ENCODE measurements at places on chromosomes 2 and 18.
A peak's percentile ranks its signal among the peaks of the same experiment; 100 is the strongest.

DNA sequence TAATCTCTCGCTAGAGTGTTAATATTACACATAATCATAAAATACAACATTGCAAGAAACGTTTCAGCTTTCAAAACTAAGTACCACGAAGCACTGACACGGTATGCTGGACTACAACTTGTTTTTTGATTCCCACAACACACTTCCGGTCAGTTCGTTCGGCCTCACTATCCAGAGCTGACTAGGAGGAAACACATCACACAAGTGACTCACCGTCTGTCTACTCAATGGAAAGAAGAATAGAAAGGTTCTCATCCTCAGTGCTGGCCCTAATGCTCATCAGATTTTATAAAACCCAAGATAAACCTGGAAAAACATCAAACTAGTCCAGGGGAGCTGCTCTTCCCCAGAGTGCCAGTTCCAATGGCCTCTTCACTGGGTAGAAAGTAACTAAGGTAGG is 42.9 kb downstream of the ZNF385B start:
- no peak for DNase-seq
- no peak overlapping the region for H3K27ac ChIP-seq
- no peaks in the 10 kb centered on the region for H3K4me1 ChIP-seq
- no peaks in the 10 kb centered on the region for H3K36me3 ChIP-seq

DNA sequence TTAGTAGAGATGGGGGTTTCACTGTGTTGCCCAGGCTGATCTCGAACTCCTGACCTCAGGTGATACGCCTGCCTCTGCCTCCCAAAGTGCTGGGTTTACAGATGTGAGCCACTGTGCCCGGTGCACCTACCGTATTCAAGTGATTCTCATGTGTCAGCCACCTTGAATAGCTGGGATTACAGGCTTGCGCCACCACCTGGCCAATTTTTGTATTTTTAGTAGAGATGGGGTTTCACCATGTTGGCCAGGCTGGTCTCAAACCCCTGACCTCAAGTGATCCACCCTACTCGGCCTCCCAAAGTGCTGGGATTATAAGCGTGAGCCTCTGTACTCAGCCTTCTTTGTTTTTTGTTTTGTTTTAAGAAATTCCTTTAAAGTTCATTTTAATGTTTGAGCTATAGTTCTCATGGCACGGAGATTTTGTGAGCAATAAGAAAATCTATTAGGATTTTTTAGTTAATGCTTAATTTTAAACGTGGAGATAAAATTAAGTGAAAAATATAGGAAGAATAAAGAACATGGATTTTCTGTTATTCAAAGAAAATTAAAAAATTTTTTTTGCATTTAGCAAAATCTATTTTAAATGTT is 242.6 kb downstream of the PHLPP1 start:
- H3K4me3 ChIP-seq: no peak overlapping the region
- peaks cover 21% of the 10 kb centered on the region for H3K36me3 ChIP-seq
- H3K27me3 ChIP-seq: no peaks in the 10 kb centered on the region

DNA sequence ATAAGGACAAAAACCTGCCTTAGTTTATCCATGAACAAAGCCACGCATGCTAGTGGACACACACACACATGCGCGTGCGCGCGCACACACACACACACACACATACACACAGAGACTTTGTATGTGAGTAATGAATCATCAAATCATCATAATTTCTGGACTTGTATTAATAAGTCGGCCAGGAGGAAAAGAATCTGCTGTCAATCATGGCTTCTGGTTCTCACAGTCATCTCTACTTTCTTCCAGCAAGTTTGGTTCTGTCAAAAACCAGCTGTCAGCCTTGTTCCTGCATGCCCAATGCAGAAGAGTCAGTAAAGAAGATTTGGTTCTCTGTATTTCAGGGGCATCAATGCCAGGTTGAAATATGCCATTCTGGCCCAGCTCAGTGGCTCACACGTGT is 1.1 kb upstream of the TTR start:
- no peaks in the 10 kb centered on the region for H3K27me3 ChIP-seq
- peak overlapping the region; percentile 29 for H3K27ac ChIP-seq

- H3K4me3 ChIP-seq: peak overlapping the region; percentile 82
- H3K27me3 ChIP-seq: no peaks in the 10 kb centered on the region
- no peak for DNase-seq
- peaks cover 14% of the 10 kb centered on the region for H3K4me1 ChIP-seq
- H3K27ac ChIP-seq: peak overlapping the region; percentile 98
- peaks cover 8% of the 10 kb centered on the region for H3K36me3 ChIP-seq
Measured at GRCh38 chr2:26033270-26033817, 540 bp upstream of the RAB10 start.

GRCh38 chr2:141557329-141558095 is 573.3 kb downstream of the LRP1B start:
- no peaks in the 10 kb centered on the region for H3K27me3 ChIP-seq
- H3K36me3 ChIP-seq: no peaks in the 10 kb centered on the region
- no peak overlapping the region for H3K4me3 ChIP-seq
- H3K4me1 ChIP-seq: peaks cover 39% of the 10 kb centered on the region
- H3K27ac ChIP-seq: no peak overlapping the region

DNA sequence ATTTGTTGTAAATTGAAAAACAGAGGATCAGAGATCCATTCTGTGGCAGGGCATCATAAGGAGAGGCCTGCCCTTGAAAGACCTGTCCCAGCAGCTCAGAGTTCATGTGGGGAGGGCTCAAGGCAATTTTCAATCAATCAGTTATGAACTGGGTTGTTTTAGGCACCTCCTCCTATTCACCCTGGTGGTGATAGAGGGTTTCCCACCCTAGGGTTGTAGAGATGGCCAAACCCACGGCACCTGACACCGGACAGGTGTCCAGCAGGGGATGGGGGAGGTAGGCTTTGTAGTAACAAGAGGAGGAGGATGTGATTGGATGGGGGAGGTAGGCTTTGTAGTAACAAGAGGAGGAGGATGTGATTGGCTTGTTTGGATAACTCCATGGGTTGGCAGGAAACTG is 205.7 kb downstream of the SOCS6 start:
- H3K27me3 ChIP-seq: peaks cover 2% of the 10 kb centered on the region
- H3K4me3 ChIP-seq: no peak overlapping the region

- peak within 1 kb of the TSS; percentile 95 for H3K27ac ChIP-seq
- peaks cover 55% of the 10 kb centered on the region for H3K4me1 ChIP-seq
- peaks cover 13% of the 10 kb centered on the region for H3K27me3 ChIP-seq
- peak; percentile 54 for DNase-seq
- peak within 1 kb of the TSS; percentile 95 for H3K4me3 ChIP-seq
Measured at GRCh38 chr18:75209129-75209950, at the start of gene PTGR3. TSS of gene PTGR3 (minus strand) at chr18:75209139. CDS start at chr18:75209058, 81 bp downstream.

- H3K27me3 ChIP-seq: no peaks in the 10 kb centered on the region
- H3K36me3 ChIP-seq: no peaks in the 10 kb centered on the region
- no peak overlapping the region for H3K27ac ChIP-seq
- DNase-seq: no peak
Measured at GRCh38 chr2:21288299-21288698, 164.5 kb downstream of the TDRD15 start.

GRCh38 chr2:20092226-20092900 is 40.9 kb upstream of the LAPTM4A start:
- no peak for DNase-seq
- no peak overlapping the region for H3K4me3 ChIP-seq
- peaks cover 7% of the 10 kb centered on the region for H3K27me3 ChIP-seq
- H3K27ac ChIP-seq: no peak overlapping the region
- peaks cover 16% of the 10 kb centered on the region for H3K4me1 ChIP-seq

- no peak overlapping the region for H3K27ac ChIP-seq
- H3K27me3 ChIP-seq: peaks cover 6% of the 10 kb centered on the region
- H3K4me1 ChIP-seq: no peaks in the 10 kb centered on the region
- no peak for DNase-seq
- H3K36me3 ChIP-seq: no peaks in the 10 kb centered on the region
Measured at GRCh38 chr2:234816491-234816890, 135.3 kb upstream of the SH3BP4 start.

DNA sequence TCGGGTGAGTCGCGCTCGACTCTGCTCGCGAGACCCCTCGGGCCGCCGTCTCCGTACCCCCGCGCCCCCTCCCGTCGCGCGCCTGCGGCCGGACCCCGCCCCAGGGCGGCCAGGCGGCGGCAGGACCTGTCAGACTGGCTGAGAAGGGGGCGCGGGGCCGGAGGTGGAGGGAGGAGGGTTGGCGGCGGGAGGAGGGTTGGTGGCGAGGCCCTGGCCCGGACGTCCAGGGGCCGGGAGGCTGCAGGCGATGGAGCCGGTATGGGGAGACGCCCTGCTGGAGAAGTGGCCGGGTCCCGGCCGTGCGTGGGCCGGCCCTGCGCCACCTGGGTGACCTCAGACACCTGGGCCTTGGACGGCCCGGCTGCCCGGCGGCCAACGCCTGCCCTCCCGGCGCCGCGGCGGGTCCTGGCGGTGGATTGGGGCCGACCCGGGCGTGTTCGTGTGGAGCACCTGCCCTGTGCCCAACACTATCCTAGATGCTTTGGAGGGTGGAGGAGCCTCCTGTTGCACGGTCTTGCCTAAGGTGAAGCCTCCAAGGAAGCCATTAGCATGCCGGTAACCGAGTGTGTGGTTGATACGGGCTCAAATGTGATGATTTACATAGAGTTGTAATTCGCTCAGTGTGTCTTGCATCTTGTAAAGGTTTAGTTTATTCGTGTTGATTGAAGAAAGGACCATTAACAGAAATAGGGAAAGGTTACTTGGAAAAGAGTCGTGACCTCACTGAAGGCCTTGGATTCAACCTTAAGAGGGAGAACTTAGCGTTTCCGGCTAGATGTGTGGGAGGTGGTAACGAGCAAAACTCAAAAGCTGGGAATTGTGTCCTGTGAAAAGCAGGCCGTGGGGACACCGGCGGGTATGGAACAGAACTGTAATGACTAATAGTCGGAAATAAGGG is 550 bp downstream of the MYL12B start:
- H3K27me3 ChIP-seq: no peaks in the 10 kb centered on the region
- peak overlapping the region; percentile 84 for H3K4me3 ChIP-seq
- H3K27ac ChIP-seq: peak overlapping the region; percentile 100

DNA sequence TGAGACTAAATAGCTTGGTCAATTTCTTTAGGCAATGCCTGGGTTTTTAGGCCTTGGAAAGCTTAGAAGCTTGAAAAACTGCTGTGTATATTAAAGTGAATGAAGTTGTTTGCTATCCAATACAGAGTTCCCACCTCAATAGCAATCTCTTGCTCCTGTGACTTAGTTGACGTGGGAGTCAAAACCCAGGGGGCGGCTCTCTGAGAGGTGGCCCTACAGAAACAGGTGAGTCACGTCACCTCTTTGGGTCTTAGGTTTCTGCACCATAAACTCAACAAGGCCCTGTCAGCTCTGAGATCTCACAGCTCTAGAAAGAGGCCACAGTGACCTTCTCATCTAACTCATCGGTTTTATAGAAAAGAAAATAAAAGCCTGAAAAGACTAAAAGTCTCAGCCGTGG is 79.6 kb downstream of the ADD2 start:
- no peak overlapping the region for H3K4me3 ChIP-seq
- no peak overlapping the region for H3K27ac ChIP-seq
- H3K4me1 ChIP-seq: peaks cover 3% of the 10 kb centered on the region
- H3K27me3 ChIP-seq: peaks cover 19% of the 10 kb centered on the region
- no peak for DNase-seq

DNA sequence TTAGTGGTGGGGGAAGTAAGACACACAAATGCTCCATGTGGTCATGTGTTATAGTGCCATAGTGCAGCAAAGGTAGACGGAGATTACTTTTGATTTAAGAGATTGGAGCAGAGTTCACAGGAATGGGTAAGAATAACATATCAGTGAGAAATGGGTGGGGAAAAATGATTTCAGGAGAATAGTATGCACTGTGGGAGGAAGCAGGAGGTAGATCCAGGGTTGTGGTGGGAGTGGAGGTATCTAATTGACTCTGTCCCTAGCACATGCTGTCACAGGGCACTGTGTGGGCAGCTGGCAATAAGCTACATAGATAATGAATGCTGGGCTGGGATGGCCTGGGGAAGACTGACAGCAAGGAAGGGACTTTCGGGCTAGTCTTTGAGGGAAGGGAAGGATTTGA is 65.3 kb downstream of the STAT1 start:
- H3K27me3 ChIP-seq: no peaks in the 10 kb centered on the region
- peaks cover 15% of the 10 kb centered on the region for H3K4me1 ChIP-seq
- no peak overlapping the region for H3K27ac ChIP-seq
- H3K36me3 ChIP-seq: no peaks in the 10 kb centered on the region
- no peak overlapping the region for H3K4me3 ChIP-seq
- no peak for DNase-seq

DNA sequence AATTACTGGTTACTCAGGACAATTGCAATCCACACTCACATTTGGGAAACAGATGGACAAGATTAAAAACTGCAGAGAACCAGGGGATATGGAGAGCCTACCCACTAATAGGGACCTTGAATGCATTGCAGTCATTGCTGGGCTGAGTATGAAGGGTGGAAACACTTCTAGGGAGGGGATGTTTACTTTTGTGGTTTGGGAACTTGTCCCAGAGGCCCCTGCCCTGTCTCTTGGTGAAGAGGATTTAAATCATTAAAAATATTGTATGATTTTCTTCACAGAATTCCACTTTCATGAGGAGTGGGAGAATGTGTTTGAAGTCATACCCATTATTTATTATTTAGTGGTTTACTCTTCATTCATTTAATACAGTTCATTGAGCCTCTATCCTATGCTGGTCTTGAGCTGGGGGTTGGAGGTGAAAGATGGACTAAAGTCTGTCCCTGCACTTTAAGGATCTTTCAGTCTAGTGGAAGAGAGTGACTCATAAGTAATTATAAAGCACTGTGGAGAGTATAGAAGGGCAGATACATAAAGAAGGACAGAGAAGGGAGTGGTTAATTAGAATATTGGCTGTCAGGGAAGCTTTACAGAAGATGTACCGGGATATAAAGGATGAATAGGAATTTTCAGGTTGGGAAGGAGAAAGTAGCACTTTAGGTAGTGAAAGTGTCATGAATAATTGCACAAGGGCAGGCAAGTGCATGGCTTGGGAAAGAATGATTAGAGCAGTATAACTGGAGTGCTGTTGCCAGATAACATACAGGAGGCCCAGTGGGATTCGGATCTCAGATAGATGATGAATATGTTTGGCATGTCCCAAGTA is 313.4 kb downstream of the LPIN1 start:
- no peaks in the 10 kb centered on the region for H3K36me3 ChIP-seq
- H3K27me3 ChIP-seq: peaks cover 20% of the 10 kb centered on the region
- no peak for DNase-seq
- H3K27ac ChIP-seq: no peak overlapping the region
- H3K4me1 ChIP-seq: no peaks in the 10 kb centered on the region

DNA sequence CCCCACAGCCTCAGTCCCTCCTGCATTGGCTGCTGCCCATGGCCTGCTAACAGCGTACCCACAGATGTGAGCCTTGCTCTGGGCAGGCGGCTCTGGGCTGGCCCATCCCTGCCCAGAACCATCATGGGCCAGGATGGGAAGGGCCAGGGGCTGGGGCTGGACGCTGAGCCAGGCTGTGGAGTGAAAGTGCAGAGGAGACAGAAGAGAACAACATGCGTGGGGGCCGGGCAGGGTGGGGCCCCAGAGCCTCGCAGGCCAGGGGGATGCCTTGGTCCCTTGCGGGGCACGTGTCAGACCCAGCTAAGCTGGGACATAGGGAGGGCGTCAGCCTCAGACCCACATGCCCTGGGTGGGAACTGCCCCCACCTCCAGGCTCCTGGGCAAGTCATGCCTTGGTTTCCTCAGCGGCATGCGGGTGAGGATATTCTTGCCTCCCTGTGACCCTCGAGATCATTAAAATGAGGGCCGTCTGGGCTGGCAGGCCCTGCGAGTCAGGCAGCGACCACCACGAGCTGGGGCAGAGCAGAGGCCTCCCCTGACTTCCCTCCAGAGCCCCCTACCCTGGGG is 27.3 kb downstream of the GPC1 start:
- H3K27me3 ChIP-seq: no peaks in the 10 kb centered on the region
- peaks cover 4% of the 10 kb centered on the region for H3K36me3 ChIP-seq
- H3K4me3 ChIP-seq: no peak overlapping the region
